ENCODE measurements at places on chromosomes 6 and 20.
A peak's percentile ranks its signal among the peaks of the same experiment; 100 is the strongest.

DNA sequence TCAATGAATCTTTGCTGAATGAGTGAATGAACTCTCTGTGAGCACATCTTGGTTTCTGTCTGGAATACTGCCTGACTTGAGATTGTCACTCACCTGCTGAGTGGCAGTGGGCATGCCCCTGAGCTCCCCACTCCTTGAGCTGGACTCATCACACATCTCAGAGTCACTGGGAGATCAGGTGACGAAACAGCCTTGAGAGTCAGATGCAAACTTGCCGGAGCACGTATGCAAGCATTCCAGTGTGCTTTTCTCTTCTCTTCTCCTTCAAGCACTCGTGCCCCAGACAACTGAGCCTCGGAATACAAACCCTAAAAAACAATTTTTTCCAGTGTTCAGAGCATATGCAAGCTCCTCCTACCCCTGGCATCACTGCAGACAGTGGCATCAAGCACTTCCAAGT lies 9.4 kb upstream of the BMP7 start:
- no peak for DNase-seq

GRCh38 chr6:129908858-129909257 lies 47.7 kb upstream of the TMEM244 start:
- DNase-seq = no peak

GRCh38 chr6:168319279-168320111 lies at the start of gene DACT2:
Gene DACT2, minus strand, starts transcription at chr6:168319777. Its CDS starts 144 bp downstream, at chr6:168319633.
- no peak for DNase-seq

DNA sequence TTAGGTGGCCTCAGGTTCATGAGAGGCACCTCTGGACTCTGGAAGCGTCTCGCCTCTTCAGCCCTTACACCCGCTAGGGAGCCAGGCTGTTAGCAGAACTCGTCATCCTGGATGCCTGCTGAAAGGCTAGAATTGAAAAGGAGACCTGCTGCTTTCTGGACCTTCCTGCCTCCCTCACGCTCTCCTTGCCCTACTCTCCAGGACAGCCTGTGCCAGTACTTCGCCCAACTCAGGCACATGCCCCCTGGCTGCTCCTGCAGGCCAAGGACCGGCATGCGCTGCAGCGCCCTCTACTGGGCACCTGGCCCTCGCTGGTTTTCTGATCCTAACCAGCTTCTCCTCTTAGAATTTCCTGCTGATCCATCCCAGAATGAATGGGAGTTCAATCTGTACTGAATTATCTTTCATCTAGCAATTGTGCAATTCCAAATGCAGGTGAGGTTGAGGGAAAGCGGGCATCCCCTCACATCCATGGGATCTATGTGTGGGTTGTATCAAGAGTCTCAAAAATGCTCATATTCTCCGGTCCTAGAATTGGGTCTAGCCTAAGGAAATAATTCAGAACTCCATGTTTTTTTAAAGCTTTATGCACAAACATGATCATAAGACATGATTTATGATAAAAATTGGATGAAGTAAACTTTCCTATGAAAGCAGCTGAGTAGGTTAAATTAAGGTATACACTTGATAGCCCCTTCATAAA lies 78.0 kb downstream of the PTPN1 start:
- DNase-seq = peak; percentile 58

DNA sequence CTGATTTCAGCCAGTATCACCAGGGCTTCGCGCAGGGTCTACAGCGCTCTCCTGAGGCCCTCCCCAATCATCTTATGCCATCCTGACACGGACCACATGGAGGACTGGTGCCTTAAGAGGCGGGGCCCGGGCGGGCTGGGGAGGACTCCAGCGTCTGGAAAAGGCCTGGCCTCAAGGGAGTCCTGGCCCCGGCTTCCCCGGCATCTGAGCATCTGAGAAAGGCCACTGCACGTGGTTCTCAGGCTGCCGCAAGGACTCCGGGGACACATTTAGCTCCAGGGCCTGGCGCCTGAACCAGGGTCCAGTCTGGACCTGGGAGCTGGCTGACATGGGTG lies 21.4 kb downstream of the BHLHE23 start:
- DNase-seq = no peak

- no peak for DNase-seq
Measured at GRCh38 chr20:56826306-56826704, 197.2 kb downstream of the TFAP2C start.

GRCh38 chr6:159982731-159983506 lies 14.0 kb downstream of the IGF2R start:
- no peak for DNase-seq

DNA sequence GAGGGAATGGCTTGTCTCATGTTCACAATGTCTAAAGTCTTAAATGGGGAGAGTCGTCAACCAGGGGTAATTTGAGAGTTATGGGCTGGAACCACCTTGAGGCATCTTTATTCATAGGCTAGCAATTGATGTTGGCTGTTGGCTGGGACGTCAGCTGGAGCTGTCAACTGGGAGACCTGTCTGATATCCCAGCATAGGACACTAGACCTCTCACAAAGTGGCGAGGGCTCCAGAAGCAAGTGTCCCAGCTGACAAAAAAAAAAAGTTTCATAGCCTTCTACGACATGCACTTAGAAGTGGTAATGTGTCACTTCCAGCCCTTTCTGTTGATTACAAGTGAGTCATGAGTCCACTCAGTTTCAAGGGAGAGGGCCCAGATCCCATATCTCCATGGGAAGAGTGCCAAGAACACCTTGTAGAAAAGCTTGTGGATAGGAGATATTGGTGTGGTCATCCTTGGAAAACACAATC lies 278.0 kb downstream of the ESR1 start:
- no peak for DNase-seq

GRCh38 chr20:63856098-63856511 lies 5.2 kb upstream of the ABHD16B start:
- DNase-seq = no peak

DNA sequence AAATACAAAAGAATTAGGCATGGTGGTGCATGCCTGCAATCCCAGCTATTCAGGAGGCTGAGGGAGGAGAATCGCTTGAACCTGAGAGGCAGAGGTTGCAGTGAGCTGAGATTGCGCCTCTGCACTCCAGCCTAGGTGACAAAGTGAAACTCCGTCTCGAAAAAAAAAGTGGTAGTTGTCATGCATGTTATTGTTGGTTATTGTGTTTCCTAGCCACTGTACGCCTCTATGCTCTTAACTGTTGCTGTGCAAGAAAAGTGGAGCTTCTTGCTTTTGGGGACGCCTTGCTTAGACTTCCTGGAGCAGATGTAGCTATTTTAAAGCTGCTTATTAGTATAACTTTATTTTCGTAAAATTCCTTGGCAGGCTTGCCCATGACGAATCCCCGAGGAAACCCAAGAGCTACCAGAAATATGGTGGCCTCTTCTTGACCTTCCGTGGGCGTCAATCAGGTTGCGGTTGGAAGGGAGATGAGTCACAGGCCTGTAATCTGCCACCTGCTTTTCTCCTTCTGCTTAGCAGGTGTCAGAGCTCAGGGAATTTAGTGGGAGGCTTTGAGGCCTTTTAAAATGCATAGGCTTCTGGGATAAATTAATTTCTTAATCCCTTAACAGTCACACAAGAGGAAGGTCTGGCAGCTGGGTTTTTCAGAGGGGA lies 17.3 kb downstream of the GABRR2 start:
- DNase-seq = peak; percentile 32

GRCh38 chr6:41239467-41240159 lies 11.5 kb downstream of the TREML4 start:
- DNase-seq = no peak

DNA sequence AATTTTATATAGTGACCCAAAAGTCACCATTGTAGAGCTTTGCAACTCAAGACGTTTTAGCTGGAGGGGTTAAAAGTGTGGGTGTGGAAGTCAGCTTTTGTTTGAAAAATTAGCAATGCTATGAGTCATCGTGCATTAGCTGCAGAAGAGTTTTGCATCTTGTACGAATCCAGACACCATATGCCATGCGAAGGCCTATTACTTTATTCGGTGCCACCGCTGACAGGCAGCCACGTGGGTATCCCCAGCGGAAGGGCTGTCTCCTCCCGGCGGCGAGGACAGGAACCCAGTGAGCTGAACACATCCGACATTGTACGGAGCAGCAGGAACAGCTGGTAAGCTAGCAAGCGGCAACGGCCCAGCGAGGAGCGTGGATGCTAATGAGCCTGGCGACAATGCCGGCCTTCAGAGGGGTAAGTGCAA lies 84.4 kb downstream of the INSM1 start:
- DNase-seq = peak; percentile 25

- DNase-seq = peak; percentile 18
Measured at GRCh38 chr6:42260972-42261371, 43.3 kb upstream of the MRPS10 start.

DNA sequence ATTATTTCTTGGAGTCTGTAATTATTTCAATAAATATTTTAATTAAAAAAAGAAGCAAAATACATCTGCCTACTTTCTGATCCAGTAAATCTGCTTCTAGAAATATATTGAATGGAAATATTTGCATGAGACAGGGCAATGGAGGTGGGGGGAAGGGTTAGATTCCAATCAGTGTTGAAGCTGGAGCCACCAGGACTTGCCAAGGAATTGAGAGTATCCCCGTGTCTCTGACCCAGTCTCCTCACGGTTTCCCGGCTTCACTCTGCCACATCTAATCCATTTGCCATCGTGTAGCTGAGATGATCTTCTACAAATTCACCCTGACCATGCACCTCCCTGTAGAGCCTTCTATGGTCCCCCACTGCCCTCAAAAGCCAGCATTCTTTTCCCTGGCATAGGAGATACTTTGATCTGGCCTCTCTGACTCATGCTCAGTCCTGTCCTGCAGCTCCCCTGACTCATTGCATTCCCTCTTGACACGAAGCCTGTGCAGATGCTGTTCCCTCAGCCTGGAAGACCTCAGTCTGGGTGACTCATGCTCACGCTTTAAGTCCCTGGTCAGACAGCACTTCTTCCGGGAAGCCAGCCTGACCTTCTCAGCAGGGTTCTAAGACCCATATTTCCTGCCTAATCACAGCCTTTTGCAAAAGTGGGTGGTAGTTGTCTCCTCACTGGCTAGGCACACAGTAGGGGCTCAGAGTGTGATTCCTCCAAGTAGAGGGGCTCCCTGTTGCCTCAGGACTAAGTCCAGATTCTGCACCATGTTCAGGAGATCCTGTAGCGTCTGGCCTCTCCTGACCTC lies 23.0 kb upstream of the FKBP1A start:
- DNase-seq = no peak

- DNase-seq = no peak
Measured at GRCh38 chr6:147003186-147003585, 201.0 kb upstream of the STXBP5 start.

DNA sequence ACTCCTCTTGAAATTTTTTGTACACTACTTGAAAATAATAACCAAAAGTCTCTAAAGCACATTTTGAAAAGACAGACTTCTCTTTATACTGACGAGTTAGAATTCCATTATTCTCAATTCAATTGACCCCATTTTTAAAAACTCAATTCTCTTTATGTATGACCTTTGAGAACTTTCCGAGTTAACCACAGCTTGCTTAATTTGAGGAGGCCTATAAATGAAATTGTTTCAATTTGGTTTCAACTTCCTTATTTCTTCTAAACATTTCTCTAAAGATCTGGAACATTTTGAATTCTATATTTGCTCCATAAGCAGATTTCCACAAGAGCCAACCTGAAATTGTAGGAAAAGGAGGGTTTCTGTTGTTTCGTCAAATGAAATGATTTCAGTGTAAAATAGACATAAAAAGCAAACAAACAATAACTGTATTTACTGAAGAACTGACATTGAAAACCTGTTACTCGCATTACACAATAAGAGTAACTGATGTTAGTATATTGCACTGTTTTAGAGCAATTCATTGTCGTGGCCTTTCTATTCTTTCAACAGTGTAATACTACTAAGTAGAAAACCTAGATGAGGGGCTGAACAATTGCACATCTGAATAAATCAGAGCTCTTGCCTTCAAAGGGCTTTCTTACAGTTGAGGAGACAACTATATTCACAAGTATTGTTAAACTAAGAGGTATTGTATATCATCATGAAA lies 223.6 kb downstream of the HIVEP2 start:
- no peak for DNase-seq

DNA sequence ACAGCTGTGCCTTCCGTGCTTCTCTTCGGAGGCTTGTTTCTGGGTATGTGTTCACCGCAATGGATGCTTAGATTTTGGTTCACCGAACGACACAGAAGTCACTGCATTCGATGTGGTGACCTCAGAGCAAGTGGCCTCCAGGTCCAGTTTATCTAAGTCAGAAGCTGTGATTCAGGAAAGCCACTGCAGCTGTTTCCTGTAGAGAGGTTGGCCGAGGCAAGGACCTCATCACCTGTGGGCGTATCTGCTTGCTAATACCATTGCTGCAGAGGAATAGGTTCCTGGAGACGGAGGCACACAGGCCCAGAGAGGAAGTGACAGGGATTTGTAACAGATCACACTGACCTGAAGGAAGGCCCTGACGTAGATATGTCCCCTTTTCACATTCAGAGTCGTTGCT lies 82.7 kb downstream of the FARS2 start:
- DNase-seq = no peak

DNA sequence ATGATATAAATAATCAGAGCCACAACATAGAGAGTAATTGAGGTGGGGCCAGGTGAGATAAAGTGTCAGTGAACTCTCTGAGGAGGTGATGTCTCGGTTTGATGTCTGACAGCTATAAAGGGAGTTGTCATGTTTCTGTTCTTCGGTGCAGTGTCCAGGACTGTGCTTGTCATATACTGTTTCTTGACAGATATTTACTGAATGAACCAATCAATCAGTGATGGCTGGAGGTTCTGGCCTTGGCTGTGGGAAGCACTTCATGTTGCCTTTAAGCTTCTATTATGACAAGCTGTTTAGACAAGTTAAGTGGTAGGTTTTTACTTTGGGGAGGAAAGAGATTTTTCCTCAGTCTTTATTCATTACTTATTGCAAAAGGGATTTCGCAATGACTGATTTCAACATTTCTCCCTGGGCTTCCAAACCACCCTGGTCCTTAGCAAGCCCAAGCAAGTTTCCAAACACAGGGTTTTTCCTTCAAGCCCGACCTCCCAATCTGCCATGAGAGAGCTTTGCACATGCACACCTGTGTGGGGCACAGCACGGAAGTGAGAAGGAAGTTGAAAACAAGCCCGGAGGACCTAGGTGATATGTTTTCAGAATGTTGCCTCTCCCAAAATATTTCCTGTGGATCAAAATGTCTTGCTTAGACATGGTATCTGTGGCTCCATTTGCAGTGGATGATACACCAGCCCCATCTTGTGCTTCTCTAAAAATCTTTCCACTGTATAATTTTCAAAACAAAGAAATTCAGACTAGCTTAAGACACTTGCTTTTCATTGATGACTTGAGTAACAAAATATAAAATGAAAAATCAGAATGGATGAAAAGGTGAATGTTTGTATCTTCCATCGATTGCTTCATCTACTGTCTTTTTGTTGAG lies 567.3 kb upstream of the BTBD3 start:
- no peak for DNase-seq

DNA sequence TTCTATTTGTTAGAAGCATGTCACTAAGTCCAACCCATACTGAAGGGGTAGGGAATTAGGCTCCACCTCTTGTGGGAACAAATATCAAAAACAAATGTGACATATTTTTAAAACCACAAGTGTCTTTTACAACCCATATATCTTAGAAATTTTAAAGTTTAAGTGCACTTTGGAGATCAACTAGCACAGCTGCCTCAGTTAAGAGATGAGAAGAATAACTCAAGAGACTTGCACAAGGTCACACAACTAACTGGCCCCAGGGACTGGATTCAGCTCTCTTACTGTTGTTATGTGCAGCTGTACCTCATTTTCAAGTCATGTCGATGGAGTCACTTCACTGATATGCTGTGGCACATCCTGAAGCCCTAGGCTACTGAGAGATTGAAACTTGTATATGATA lies 102.9 kb upstream of the BMP2 start:
- DNase-seq = no peak

- no peak for DNase-seq
Measured at GRCh38 chr20:47124181-47124717, 229.6 kb downstream of the EYA2 start.

GRCh38 chr6:29112135-29112534 lies 4.3 kb downstream of the OR2J3 start:
- no peak for DNase-seq

GRCh38 chr6:67698534-67698933 lies 936.5 kb upstream of the ADGRB3 start:
- no peak for DNase-seq

Measured in activated CD4-positive, alpha-beta T cell treated with anti-CD3 and anti-CD28 coated beads for 1 hour (primary cell).